ENCODE measurements at places on chromosomes 5 and 9.

DNA sequence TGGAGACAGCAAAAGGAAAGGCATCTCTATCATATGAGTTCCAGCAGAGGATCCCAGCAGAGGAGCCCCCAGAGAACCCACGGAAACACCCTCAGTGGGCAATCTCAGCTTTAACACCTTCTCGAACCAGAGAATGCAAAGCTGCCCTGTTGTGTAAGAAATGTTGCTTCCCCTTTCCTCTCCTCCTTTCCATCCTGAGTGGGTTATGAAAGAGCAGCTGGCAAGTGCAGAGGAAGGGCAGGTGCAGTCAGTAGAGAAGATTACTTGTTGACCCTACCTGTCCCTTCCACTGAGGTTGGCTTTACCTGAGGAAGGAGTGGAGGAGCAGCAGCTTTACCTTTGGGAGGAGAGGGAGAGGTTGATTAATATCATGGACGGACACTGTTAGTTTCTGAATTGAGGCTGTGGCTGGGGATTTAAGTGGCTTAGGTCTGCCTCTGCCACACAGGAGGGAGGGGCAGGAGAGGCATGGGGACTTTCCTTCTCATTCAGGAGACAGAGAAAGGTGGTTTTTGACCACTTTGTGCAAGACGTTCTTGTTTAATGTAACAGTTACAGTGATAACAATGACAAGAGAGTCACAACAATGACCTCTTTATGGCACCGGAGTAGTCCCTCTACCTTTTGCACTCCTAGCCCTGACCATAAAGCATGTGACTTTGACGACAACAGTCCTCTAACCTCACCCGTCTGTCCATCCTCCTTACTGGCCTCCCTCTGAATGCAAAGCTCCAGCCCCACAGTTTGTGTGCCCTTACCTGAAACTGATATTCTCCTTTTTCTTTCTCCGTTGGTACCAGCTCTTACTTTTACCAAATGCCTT is 254.8 kb downstream of the NSG2 start:
- DNase-seq: no peak

DNA sequence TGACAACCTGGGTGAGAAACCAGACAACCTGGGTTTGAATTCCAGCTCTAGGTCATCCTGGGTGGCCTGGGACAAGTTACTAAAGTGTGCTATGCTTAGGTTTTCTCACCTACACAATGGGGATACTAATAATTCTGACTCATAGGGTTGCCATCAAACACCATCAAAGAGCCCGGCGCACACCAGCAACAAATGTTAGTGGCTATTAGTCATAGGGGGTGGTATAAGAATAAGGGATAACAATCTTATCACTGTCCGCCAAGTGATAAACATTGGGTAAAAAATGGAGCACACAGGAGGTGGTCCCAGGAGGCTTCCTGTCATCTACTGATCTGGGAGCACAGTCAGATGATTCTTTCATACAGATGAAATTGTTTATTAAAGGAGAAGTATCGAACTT is 61.4 kb upstream of the AFAP1L1 start:
- DNase-seq: no peak

- DNase-seq: no peak
Measured at GRCh38 chr5:84265130-84265529, 119.5 kb downstream of the EDIL3 start.

GRCh38 chr5:83688281-83688680 is 32.4 kb downstream of the HAPLN1 start:
- no peak for DNase-seq

DNA sequence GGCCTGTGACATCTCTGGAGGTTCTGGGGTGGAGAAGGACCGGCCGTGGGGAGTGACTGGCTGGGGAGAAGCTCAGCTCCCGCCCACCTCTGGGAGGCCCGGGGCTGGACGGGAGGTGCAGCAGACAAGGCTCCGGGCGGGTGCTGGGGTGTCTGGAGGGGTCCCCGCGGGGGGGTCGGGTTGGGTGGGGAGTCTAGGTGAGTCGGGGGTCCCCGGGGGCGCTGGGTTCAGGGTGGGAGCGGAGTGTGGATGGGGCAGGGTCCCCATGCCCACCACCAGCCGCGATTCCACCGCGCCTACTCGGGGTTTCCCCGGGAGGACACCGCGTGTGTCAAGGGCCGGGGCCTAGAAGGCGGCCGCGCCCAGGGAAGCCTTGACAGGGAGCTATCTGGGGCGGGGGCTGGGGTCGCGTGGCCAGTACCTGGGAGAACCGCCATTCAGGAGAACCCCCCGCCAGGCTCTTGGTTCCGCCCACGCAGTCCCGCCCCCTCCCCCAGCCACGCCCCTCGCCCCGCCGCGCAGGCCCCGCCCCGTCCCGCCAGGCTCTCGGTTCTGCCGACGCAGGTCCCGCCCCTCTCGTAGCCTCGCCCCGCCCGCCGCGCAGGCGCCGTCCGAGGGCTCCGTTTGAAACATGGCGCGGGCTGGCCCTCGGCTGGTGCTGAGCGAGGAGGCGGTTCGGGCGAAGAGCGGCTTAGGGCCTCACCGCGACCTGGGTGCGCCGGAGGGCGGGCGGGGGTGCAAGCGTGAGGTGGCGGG is at the start of gene CEP72:
CEP72 (plus strand) TSS at position 610 of the 756 bp plus-strand sequence; CDS start at position 632, 22 bp downstream.
- DNase-seq: peak; percentile 84

DNA sequence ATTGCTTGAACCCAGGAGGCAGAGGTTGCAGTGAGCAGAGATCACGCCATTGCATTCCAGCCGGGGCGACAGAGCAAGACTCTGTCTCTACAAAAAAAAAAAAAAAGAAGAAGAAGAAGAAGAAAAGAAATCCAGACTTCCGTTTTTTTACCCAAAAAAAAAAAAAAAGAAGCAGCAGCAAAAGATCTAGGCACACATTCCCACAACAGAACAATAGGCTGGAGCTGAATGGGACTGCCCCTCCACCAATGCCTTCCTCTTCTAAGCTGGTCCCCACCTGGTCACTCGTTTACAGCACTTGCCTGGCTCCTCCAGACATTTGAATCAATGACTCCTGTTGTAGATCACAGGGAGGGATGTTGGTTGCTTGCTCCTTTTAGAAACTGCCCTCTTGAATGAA is 1.6 kb upstream of the LMAN2 start:
- DNase-seq: no peak

DNA sequence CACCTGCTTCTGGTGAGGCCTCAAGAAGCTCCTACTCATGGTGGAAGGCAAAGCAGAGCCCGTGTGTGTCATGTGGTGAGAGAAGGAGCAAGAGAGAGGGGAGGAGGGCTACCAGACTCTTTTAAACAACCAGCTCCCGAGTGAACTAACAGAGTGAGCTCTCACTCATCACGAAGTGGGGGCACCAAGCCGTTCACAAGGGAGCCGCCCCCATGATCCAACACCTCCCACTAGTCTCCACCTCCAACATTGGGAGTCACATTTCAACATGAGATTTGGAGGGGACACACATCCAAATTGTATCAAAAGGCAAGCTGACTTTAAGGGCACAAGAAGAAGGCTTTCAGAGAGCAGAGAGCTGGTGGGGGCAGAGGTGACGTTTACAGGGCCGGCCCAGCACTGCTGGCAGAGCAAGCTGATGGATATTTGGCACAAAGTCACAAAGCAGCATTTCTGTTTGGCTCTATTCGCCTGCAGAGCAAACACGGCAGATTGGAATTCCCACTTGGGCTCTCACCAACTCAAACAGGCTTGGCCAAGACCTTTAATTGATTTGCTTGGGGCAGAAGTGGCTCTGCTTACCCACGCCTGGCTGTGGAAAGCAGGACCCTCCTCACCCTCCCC is 20.0 kb downstream of the PITX1 start:
- DNase-seq: no peak

DNA sequence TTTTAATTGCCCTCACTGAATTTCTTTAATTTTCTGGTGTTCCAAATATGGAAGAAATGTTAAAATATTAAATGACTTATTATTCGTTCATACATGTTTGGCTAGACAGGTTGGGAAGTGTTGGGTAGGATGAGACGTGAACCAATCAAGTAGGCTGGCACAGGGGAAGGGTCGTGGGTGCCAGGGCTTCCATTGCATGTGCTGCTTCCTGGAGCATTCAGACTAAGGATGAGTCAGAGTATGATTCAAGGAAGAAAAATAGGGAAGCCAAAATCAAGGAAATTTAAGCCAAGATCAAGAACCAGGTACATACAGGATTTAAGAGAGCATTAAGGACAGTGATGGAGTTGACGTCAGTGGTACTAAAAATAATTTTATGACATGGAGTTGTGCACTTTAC is 2068.0 kb downstream of the MAT2B start:
- no peak for DNase-seq

- no peak for DNase-seq
Measured at GRCh38 chr5:165712011-165712410, 2206.6 kb downstream of the MAT2B start.

- DNase-seq: peak; percentile 78
Measured at GRCh38 chr9:137240318-137240840, 708 bp upstream of the TUBB4B start.

DNA sequence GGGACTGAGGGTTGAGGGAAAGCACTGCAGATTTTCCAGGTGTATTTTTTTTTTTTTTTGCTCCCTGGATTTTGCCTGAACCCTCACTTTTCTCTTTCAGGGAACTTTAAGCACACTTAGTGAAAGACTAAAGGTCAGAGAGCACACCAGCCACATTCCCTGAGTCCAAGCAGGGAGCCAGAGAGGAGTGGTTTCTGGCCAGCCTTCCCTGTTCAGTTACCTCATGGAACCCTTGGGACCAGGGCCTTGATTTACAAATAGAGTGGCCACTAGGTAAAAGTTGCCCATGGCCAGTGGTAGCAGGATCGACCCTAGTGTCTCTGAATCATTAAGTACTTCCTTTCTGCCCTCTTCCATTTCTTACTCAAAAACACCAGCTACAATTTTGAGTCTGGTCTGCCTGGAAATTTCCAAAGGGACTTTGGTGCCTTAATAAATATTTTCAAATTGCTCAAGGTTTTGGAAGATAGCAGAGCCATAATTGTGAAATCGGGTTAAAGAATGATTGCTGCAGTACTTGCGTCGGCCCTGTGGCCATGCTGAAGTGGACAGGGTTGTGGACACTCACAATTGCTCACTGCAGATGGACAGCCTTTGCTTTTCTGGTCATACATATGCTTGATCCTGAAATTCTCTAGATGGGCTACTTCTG is 14.5 kb downstream of the PALM2AKAP2 start:
- DNase-seq: no peak

GRCh38 chr5:6868171-6868570 is 154.9 kb downstream of the TENT4A start:
- DNase-seq: no peak

DNA sequence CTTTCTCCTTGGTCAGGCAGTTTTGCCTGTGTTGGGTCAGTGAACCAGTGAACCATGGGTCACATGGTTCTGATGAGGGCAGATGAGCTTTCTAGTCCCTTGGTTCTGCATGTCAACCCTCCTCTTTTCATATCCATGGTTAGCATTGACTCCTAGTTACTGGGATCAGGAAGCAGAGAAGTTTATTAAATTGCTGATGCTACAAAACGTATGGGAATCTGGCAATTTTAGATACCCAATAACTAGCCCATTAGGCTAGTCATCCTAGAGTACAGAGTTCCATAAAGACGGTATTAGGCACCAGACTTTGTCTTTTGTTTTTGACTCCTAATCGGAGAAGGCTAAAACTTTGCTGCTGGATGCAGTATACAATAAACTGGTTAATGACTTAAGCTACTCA is 273.1 kb downstream of the ATPSCKMT start:
- no peak for DNase-seq

GRCh38 chr5:40405996-40406740 is 273.5 kb upstream of the PTGER4 start:
- peak; percentile 73 for DNase-seq

DNA sequence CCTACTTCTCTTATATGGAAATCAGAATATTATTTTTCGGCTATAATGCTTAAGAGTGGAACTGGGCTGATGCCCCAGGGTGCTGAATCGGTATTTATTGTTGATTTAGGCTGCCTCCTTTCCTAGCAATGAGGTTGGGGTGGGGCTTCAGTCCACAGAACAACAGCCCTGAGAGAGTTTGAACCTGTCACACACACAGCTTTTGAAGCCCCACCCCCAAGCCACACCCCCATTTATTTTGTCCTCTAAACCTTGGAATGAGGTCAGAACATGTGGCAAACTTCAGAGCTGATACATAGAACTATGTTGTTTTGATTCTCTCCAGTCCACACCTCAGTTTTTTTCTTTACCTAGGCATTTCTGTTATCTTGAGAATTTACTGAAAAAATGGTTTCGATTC is 51.7 kb upstream of the CAMK4 start:
- DNase-seq: no peak

DNA sequence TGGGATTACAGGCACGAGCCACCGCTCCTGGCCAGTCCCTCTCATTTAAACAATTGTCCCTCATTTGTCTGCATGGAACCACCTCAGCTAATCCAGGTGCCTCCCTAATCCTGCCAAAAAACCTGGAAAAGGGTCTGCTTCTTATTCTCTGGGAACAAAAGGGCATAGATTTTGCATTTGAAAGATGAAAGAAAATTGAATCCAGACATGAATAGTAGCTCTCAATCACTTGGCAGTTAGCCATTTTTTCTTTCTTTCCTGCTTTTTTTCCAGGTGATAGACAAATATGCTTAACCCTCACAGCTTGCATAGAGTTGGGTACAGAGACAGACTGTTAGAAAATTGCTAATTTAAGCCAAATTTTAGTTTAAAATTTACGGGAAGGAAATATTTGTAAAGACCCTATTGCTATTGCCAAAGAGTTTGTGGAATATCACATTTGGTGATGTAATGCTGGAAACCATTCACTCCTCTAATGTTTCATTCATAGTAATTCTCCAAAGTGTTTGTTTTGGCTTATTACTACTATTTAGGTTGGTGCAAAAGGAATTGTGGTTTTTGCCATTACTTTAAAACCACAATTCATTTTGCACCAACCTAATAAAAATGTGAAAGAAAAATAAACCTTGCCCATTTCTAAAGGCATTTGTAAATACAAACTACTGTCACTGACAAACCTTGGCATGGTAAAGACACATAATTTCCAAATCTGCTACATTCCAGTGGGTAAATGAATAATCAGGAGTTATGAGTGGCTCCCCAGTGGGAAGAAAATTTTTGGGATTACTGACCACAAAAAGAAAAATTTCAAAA is 80.5 kb upstream of the JAK2 start:
- no peak for DNase-seq

- DNase-seq: no peak
Measured at GRCh38 chr9:130950039-130950311, 10.9 kb upstream of the FIBCD1 start.

Data from central memory CD4-positive, alpha-beta T cell (primary cell).